T-cell (primary cell): ENCODE measurements at places on chromosomes 7 and 10.

GRCh38 chr7:116671681-116672595, at the start of gene MET:
MET (plus strand) TSS chr7:116672196; CDS start chr7:116699085, 26,889 bp downstream.
- DNase-seq, result no peak

GRCh38 chr7:11751807-11752389, 80.1 kb downstream of the THSD7A start:
- DNase-seq, result no peak

DNA sequence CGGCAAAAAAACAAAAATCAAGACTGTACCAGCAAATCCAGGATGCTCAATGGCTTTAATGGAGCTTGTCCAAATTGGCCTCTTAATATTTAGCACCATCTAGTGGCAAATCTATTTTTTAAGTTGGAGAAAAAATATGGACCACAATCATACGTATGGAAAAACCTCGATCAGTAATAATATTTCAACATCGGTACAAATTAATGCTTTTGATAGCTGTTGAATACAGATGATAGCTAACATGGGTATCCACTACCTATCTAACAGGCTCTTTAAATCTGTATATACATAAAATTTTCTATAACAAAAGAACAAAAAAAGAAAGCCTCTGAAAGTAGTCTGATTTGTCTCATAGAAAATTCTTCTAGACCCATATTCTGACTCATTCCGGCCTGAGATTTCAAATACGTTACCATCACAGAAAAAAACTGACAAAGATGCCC, 29.2 kb downstream of the COA1 start:
- DNase-seq, result no peak

DNA sequence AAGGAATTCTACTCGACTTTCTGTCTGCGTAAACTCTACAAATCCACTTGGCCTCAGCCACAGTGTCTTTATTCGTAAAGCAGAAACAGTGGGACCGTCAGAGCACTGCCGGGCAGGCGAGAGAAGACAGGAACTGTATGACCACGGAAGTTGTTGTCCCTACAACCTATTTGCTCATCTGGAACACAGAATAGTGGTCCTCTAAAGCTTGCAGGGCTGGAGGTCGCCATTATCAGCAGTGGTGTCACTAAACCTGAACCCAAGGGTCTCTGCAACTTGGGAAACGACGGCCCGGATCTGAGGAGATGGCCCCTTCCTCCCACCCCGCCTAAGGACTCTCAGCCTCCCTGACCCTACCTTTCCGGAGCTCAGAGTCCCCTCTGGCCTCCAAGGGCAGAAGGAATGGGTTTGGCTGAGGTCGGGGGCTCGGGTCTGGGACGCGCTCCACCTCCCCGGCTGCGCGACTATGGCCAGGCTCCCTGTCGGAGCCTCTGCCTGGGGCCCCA, 442 bp downstream of the STYXL1 start:
- no peak for DNase-seq
